ENCODE measurements at places on chromosomes 7 and 10. TPM values are rescaled to one million over a fixed set of nuclear protein-coding genes. Genes with fewer than 3 reads are reported as not detected.

Gene LRRN3
- 127 TPM for total RNA-seq

Gene SEMA3E
- not detected for total RNA-seq

Gene PODXL
- total RNA-seq: 1.1 TPM

Gene CLIP2
- 2.6 TPM for total RNA-seq

Gene AEBP1
- total RNA-seq: 6.1 TPM

Gene ITIH5
- total RNA-seq: not detected

Gene IKZF1
- total RNA-seq: 537 TPM

Gene GRB10
- total RNA-seq: 7.6 TPM

Gene AGAP6
- 20.9 TPM for total RNA-seq

Gene EVX1
- total RNA-seq: not detected
